Diencephalon (tissue), 1 donor: ENCODE measurements at places on chromosomes 4 and X. TPM values are rescaled to one million over a fixed set of nuclear protein-coding genes. Genes with fewer than 3 reads are reported as not detected.

Gene FGD1
- 17.5 TPM for total RNA-seq

Gene SHROOM2
- total RNA-seq = 38.8 TPM

Gene GUCY1B1
- 115 TPM for total RNA-seq

Gene ADH1A
- total RNA-seq = not detected

Gene COL4A6
- total RNA-seq = 3.2 TPM

Gene CFI
- total RNA-seq = 5.1 TPM
